ENCODE measurements at places on chromosomes 12 and 14. TPM values are rescaled to one million over a fixed set of nuclear protein-coding genes. Genes with fewer than 3 reads are reported as not detected.

The ETNK1 gene
- 77.7 TPM for total RNA-seq

The CPNE6 gene
- total RNA-seq = not detected

The OAS1 gene
- 161 TPM for total RNA-seq

The NOVA1 gene
- 0.42 TPM for total RNA-seq

The LRP1-AS gene
- not detected for total RNA-seq

The TAS2R14 gene
- 1.5 TPM for total RNA-seq

The COPS7A gene
- total RNA-seq = 28.2 TPM

The SLC25A3 gene
- 485 TPM for total RNA-seq

The FOXM1 gene
- 130 TPM for total RNA-seq

The HNF1A gene
- total RNA-seq = not detected

The TMCC3 gene
- 0.29 TPM for total RNA-seq

The CACNB3 gene
- 11.0 TPM for total RNA-seq

Measured in activated CD8-positive, alpha-beta memory T cell treated with anti-CD3 and anti-CD28 coated beads, Interleukin-2, amount 10 ng/mL, durations not matched to agents 7 days and 5 days (primary cell).